ENCODE measurements at places on chromosomes 1 and 21.

DNA sequence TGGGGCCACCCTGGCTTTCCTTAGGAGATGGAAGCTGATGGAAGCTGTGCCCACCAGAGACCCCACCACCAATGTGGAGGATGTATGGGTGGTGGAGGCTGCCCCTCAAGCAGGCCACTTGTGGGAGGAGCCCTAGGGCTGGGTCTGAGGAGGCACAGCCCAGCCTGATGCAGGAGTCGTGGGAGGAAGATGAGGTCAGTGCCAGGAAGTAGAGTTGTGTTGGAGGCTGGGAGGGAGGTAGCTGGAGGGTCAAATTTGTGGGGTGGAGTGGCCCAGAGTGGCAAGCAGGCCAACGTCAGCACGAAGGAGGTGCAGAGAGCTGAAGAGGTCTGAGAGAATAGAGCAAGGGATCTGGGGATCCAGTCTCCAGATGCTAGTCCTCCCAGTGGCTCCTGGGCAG, 119.0 kb upstream of the USP24 start:
- DNase-seq: no peak

DNA sequence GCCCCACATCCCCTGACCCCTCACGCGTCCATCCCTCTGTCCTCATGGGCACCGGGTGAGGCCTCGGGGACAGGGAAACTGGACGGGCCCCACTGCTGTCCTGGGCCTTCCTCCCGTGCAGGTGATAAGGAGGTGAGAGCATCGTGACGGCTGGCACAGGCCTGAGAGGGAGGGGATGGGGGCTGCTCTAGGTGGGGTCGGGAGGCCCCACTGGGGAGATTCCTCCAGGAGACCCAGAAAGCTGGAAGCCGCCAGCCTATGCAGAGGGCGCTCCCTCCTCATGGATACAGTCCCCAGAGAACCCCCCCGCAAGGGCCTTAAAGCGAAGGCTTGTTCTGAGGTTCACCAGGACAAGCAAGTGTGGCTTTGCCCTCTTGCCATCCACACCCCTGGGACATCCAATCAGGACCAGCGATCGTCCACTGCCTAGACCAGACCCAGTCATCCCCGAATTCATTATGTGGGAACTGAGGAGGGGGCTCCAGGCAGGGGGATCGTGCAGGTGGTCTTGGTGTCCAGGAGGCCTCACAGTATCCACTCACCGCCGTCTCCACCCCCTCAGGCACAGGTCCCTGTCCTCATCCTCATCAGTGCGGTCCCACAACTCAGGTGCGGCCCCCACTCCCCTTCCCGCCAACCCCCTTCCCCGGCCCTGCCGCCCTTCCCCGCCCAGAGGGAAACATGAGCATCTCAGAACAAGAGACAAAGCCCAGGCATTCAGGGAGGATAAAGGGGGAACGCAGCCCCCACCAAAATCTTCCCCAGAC, 45.3 kb upstream of the COL18A1 start:
- DNase-seq: no peak

- no peak for DNase-seq
Observed at GRCh38 chr1:2978691-2979190, 42.5 kb upstream of the ACTRT2 start.

- no peak for DNase-seq
Observed at GRCh38 chr21:17819877-17820229, 697 bp upstream of the C21orf91 start.

DNA sequence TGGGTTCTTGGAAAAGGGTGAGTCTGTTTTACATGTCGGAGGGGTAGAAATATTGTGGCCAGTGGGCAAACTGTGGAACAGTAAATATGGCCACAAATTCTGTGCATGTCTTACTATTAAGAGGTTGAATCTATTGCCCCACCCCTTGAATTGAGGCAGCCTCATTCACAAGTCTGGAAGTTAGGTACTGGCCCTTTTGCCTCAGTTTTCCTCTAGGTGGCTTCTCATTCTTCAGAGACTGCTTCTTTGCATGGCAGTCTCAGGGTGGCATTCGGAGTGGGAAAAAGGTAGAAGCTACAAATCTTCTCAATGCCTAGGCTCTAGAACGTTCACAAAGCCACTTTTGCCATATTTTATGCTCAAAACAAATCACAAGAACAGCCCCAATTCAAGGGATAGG, 57.2 kb downstream of the SLC9C2 start:
- no peak for DNase-seq

DNA sequence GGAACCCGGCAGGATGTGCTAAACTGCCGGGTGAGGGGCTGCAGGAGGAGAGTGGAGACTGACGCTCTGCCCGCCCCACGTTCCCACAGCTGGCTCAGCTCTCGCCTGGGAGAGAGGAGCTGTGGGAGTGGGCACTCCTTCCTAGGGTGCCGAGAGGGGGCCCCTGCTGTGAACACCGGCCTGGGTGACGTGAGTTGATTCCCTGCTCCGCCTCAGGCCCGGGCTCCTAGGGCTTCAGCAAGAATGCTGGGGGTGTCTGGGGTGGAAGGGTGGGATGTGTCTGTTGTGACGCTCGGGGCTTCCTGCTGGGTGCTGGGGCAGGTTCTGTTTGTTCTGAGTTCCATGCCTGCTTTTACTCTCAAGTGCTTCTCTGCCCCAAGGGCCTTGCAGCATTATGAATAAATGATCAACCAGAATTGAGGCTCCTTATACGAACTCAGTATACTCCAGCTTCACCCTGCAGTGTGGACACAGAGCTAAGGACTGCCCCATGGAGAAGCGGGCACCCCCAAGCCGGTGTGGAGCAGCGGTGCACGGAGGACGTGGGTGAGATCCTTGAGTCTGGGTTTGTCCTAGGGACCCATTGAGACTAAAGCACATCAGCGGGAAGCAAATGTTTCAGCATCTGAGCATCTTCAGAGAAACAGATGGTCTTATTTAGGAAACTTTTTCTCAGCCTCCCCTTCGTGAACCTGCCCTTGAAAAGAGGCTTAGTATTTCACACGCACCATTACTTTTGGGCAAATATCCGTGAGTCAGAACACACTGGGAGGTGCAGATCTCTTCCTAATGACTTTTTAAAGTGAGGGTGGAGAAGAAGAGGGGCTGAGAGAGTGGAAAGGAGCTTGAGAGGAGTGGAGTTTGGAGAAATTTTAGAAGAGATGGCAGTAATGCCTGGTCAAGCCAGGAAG, 41.7 kb downstream of the SYT6 start:
- DNase-seq: no peak

DNA sequence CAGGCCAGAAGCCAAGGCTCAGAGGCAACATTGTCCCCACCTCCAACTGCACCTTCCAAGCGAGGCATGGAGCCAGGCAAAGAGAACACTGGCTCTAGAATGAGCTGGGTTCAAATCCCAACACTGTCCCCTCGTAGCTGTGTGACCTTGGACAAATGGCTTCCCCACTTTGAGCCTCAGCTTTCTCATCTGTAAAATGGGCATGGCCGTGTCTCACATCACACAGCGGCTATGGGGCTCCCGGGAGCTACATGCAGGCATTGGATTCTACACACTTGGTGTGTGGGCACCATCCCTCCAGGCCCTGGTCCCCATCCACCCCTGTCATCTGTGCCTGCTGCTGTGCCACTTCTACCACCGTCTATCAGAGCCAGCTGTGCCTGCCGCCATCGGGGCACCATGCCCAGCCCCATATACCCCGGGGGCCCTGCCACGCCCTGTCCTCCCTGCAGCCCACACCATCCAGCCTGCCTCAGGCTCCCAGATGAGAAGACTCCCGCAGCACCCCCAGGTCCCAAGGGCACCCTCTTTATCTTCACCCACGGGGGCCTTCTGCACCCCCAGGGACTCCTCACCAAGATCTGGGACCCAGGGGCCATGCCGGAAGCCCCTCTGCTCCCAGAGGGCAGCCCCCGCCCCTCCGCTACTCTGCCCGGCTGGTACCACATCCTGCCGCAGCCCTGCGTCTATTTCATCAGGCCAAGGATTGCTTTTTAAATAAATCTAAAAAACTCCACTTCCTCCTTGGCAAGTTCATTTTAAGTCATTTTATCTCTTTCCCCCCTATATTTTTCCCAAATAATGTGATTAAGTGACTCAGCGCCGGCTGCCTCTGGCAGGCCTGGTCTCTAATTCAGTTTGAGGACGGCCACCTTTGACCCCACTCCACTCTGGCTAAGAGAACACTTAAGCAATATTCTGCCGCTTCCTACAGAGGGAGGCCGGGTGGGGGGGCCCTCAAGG, 107.8 kb upstream of the TARDBP start:
- peak; percentile 39 for DNase-seq

GRCh38 chr1:61338899-61339298, 256.5 kb downstream of the NFIA start:
- DNase-seq: no peak

GRCh38 chr1:69175053-69175452, 392.7 kb upstream of the LRRC7 start:
- DNase-seq: no peak

- DNase-seq: no peak
Observed at GRCh38 chr1:66791621-66792610, 9.2 kb downstream of the INSL5 start.

- no peak for DNase-seq
Observed at GRCh38 chr1:171850651-171851350, 9.5 kb downstream of the DNM3 start.

DNA sequence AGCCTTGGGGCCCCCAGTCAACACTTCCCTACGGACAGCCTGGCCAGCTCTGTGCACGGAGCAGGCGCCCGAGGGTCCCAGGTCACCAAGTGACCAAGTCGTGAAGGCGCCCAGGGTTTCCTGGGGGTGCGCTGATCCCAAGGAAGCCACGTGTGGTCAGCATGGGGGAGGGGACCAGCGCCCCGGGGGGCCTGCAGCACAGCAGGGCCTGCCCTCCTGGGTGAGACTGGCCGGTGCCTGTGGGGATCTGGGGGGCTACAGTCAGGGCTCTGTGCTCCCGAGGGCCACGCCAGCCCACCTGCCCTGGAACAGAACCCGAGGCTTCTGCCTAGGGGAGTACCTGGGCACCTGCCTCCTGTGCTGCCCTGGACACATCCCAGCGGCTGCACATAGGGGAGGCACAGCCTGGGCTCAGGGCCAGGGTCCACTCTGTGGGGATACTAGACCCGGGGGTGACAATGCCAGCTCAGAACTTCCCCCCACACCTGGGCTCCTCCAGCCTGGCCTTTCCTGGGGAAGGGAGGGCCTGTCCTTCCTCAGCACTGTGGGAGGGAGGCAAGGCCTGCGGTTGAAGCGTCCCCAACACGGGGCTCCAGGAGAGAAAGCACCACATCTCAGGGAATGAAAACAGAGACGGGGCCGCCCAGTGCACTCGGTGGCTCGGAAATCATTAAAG, 6.2 kb upstream of the POFUT2 start:
- DNase-seq: no peak

- no peak for DNase-seq
Observed at GRCh38 chr1:115842948-115843347, 2.0 kb upstream of the NHLH2 start.

GRCh38 chr21:17231124-17231523, 281.7 kb upstream of the CXADR start:
- DNase-seq: no peak

GRCh38 chr1:215018555-215018954, 64.0 kb upstream of the KCNK2 start:
- DNase-seq: no peak
